ENCODE measurements at places on chromosomes 1 and 21.

DNA sequence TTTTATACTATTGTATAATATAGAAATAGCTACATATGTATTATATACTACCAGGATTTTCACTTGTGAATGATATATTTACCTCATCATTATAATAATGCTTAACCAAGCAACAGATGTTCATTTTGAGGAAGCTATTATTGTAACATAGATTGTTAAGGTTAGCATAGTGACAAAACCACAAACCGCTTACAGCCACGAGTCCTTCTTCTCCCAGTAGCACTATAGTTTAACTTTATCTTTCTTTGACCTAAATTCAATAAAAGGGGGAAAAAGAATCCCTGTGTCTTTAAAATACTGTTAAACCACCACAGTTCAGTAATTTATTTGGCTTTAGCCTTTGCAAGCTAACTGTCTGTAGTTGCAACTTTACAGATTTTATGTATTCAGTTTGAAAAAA, 1039.4 kb upstream of the B3GALT2 start:
- H3K27ac ChIP-seq: no peak overlapping the region
- H3K4me1 ChIP-seq: peaks cover 12% of the 10 kb centered on the region
- no peak overlapping the region for H3K4me3 ChIP-seq
- peak; percentile 33 for DNase-seq
- H3K36me3 ChIP-seq: no peaks in the 10 kb centered on the region

- DNase-seq: no peak
- H3K27me3 ChIP-seq: no peaks in the 10 kb centered on the region
- peaks cover 6% of the 10 kb centered on the region for H3K4me1 ChIP-seq
- H3K36me3 ChIP-seq: no peaks in the 10 kb centered on the region
These were observed 56.4 kb upstream of the HIVEP3 start for GRCh38 chr1:41975121-41975520.

GRCh38 chr1:43691871-43692815, 15.2 kb upstream of the ST3GAL3 start:
- no peaks in the 10 kb centered on the region for H3K27me3 ChIP-seq
- peaks cover 7% of the 10 kb centered on the region for H3K4me1 ChIP-seq
- no peak for DNase-seq
- H3K4me3 ChIP-seq: no peak overlapping the region
- no peak overlapping the region for H3K27ac ChIP-seq
- H3K36me3 ChIP-seq: peaks cover 56% of the 10 kb centered on the region

- H3K27me3 ChIP-seq: no peaks in the 10 kb centered on the region
- H3K4me3 ChIP-seq: peak overlapping the region; percentile 89
- peak overlapping the region; percentile 94 for H3K27ac ChIP-seq
These were observed 804 bp upstream of the IKBKE start for GRCh38 chr1:206469411-206469932.

DNA sequence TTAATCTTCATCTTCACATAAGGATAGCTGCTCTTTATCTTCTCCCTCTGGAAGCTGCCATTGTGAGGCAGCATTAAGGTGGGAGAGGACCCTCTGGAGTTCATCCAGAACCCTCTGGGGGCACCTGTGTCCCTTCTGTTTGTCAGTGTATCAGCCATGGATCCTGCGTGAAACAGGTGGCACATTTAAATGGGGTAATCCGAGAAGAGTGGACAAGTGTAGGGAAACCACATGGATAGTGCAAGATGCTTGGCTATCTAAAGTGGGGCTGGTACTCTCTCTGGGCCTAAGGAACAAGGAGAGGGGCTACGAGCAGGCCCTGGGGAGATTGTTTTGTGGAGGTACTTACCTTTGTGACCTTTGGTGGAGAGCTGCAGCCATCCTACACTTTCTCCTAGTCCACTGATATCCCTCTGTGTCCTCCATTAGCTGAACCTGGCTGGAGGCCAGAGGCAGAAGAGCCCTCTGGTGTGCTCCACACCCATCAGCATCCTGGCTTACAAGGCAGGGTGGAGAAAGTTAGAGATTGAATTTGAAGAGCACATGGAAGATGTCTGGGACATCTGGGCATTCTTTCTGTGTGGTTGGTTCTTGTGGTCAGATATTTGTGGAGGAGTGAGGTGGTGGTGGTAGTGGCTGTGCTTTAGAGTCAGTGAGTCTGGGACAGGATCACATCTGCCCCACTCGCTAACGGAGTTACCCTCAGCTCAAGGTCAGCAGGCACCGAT, 117.7 kb downstream of the FGGY start:
- peaks cover 1% of the 10 kb centered on the region for H3K4me1 ChIP-seq
- H3K36me3 ChIP-seq: no peaks in the 10 kb centered on the region
- H3K27ac ChIP-seq: no peak overlapping the region
- no peaks in the 10 kb centered on the region for H3K27me3 ChIP-seq
- DNase-seq: no peak
- no peak overlapping the region for H3K4me3 ChIP-seq

GRCh38 chr1:221667504-221667903, 74.4 kb downstream of the DUSP10 start:
- H3K27ac ChIP-seq: no peak overlapping the region
- no peak overlapping the region for H3K4me3 ChIP-seq
- H3K27me3 ChIP-seq: peaks cover 3% of the 10 kb centered on the region
- no peaks in the 10 kb centered on the region for H3K4me1 ChIP-seq

DNA sequence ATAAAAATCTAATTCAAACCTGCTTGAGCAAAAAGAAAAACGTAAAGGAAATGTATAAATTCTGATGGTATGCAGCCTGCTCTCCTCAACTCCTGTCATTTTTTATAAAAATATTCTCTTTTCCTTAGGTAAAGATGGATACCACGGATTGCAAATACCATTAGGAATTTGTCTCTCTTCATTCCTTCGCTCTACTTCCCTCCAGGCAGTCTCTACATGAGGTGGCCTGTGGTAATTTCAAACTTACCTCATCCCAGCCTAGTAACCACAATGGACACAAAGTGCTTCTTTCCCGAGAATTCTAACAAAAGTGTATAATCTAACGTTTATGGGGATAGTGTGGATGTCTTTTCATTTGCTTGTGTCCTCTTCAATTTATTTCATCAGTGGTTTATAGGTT, 239.5 kb upstream of the LRRC7 start:
- H3K4me1 ChIP-seq: no peaks in the 10 kb centered on the region
- no peak for DNase-seq
- no peaks in the 10 kb centered on the region for H3K27me3 ChIP-seq
- H3K36me3 ChIP-seq: no peaks in the 10 kb centered on the region
- no peak overlapping the region for H3K4me3 ChIP-seq
